Stimulated activated memory B cell treated with anti-CD40 and anti-IgM and Interleukin-4, amounts not matched to agents 10 μg/mL and 1 μg/mL and 100 μg/mL, for 72 hours (primary cell): ENCODE measurements at places on chromosomes 2 and 18.

DNA sequence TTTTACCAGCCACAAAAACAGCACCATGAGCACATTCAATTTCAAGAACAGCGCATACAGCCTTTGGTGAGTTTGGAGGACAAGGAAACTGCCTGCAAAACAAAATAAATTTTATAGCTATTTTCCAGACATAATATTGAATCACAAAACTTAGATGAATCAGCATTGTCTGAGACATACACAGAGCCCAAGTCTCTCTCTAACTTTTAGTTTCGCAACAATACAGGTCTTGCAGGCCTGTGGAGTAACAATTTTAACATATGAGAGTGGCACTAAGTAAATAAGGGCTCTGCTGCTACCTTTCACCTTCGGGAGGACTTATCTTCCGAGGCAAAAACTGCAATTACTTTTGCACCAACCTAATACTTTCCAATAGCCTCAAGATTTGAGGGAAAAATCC, 56.1 kb upstream of the PEX13 start:
- H3K4me1 ChIP-seq: peaks cover 10% of the 10 kb centered on the region
- H3K36me3 ChIP-seq: peaks cover 24% of the 10 kb centered on the region
- no peak overlapping the region for H3K27ac ChIP-seq

DNA sequence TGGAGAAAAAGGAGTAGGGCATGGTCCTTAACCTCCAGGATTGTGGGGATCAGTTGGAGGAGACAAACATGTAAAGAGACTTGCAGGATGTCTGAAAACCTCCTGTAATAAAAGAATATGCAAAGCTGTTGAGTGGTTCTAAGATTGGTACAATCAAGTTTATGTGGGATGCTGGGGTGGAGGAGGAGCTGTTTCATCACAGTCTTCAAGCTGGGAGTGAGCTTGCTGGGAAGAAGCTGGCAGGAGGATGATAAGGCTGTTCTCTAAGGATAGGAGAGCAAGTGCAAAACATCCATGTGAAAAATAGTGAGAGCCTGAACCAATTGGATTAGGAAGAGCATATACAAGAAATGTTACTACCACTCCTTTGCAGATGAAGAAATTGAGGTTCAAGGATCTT, 161.9 kb upstream of the CRIM1 start:
- H3K4me1 ChIP-seq: no peaks in the 10 kb centered on the region
- H3K27ac ChIP-seq: no peak overlapping the region
- no peak for ATAC-seq
- no peaks in the 10 kb centered on the region for H3K27me3 ChIP-seq
- H3K36me3 ChIP-seq: no peaks in the 10 kb centered on the region
- no peak overlapping the region for H3K4me3 ChIP-seq

GRCh38 chr18:3367491-3368091, 82.4 kb upstream of the TGIF1 start:
- peaks cover 9% of the 10 kb centered on the region for H3K27me3 ChIP-seq
- H3K4me3 ChIP-seq: no peak overlapping the region
- no peak for ATAC-seq
- H3K36me3 ChIP-seq: no peaks in the 10 kb centered on the region
- no peak overlapping the region for H3K27ac ChIP-seq

GRCh38 chr2:102258386-102259074, 52.8 kb upstream of the IL1RL1 start:
- H3K36me3 ChIP-seq: no peaks in the 10 kb centered on the region
- ATAC-seq: no peak
- peaks cover 7% of the 10 kb centered on the region for H3K4me1 ChIP-seq
- peaks cover 10% of the 10 kb centered on the region for H3K27me3 ChIP-seq
- no peak overlapping the region for H3K27ac ChIP-seq

- H3K27me3 ChIP-seq: no peaks in the 10 kb centered on the region
- H3K4me3 ChIP-seq: no peak overlapping the region
- H3K36me3 ChIP-seq: peaks cover 7% of the 10 kb centered on the region
- no peaks in the 10 kb centered on the region for H3K4me1 ChIP-seq
- no peak overlapping the region for H3K27ac ChIP-seq
These were observed 16.3 kb upstream of the SLC1A4 start for GRCh38 chr2:64972876-64973275.

GRCh38 chr2:8579485-8580085, 102.3 kb upstream of the ID2 start:
- peaks cover 94% of the 10 kb centered on the region for H3K4me1 ChIP-seq
- no peaks in the 10 kb centered on the region for H3K36me3 ChIP-seq
- ATAC-seq: no peak

DNA sequence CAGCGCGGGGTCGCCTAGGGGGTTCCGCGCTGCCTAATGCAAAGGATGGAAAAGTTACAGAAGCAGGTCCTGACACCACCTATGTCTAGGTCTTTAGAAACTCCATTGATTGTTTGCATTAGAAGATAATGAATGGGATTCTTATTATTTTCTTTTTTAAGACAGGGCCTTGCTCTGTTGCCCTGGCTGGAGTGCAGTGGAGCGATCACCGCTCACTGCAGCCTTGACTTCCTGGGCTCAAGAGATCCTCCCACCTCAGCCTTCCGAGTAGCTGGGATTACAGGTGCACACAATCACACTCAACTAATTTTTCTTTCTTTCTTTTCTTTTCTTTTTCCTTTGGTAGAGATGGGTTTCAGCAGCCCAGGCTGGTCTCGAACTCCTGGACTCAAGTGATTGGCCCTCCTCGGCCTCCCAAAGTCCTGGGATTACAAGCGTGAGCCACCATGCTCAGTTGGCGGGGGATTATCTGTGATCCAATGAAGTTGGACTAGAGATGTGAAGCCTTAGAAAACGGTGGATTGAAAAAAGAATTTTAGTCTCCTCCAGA, 761 bp upstream of the IDH1 start:
- peaks cover 12% of the 10 kb centered on the region for H3K36me3 ChIP-seq
- no peaks in the 10 kb centered on the region for H3K27me3 ChIP-seq
- peaks cover 26% of the 10 kb centered on the region for H3K4me1 ChIP-seq
- H3K27ac ChIP-seq: peak overlapping the region; percentile 63

DNA sequence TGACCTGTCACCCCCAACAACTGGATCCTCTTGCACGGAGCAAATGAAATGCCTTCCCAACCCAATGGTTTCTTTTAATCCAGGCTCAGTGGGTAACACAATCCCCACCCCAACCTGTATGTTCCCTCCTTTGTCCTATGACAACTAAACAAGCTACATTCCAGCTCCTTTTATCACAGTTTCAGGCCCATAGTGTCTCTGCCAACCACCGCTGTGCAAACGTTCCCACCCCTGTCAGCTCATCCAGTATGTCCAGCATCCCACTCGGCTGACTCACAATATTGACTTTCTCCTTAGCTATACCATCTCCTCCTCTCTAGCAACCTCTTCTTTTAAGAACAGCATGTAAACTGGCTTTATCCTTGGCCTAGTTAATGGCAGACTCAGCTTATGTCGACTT, 117.9 kb upstream of the PPP1CB start:
- H3K4me1 ChIP-seq: peaks cover 13% of the 10 kb centered on the region
- H3K27me3 ChIP-seq: no peaks in the 10 kb centered on the region
- no peak for ATAC-seq

GRCh38 chr2:121902616-121903015, 147.2 kb downstream of the TSN start:
- H3K4me1 ChIP-seq: no peaks in the 10 kb centered on the region
- peak overlapping the region; percentile 54 for H3K4me3 ChIP-seq
- ATAC-seq: no peak
- peak overlapping the region; percentile 31 for H3K27ac ChIP-seq
- no peaks in the 10 kb centered on the region for H3K36me3 ChIP-seq

DNA sequence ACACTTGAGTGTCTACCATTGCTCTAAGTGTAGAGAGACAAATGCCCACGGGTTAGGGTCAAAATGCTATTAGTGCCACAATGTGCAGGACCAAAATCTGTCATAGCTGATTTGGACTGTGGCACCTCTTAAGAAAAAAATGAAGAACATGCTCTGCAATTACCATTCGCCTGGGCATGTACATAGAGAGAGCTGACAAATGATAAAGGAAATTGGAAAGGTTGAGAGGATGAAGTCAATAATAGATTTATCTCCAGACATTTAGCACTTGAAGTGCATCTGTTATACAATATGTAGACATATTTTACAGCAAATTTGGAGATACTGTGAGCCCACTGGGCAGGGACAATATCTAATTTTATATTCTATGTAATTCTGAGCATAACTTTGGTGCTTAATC, 804.4 kb downstream of the SATB2 start:
- ATAC-seq: no peak
- H3K4me3 ChIP-seq: no peak overlapping the region
- no peak overlapping the region for H3K27ac ChIP-seq
- no peaks in the 10 kb centered on the region for H3K36me3 ChIP-seq
- no peaks in the 10 kb centered on the region for H3K4me1 ChIP-seq

DNA sequence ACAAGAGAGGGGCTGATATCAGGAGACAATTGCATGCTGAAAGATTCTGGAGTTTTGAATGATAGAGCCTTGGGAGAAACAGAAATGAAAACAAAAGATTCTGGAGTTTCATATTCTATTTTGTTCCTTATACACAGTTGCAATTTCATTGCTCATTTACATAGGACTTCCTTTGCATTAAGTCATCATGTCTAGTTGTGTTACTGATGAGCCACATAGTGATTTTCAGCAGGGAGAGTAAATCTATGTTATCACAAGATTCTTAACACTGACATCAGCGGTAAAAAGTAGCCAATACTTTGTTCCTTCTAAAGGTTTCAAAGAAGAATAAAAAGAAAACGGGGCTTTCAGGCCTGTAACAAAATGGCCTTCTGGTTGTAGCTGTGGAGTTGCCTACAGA, 7.1 kb downstream of the ADAM17 start:
- H3K27me3 ChIP-seq: no peaks in the 10 kb centered on the region
- H3K4me1 ChIP-seq: peaks cover 93% of the 10 kb centered on the region
- H3K4me3 ChIP-seq: peak overlapping the region; percentile 82
- peak; percentile 72 for ATAC-seq
- no peaks in the 10 kb centered on the region for H3K36me3 ChIP-seq

DNA sequence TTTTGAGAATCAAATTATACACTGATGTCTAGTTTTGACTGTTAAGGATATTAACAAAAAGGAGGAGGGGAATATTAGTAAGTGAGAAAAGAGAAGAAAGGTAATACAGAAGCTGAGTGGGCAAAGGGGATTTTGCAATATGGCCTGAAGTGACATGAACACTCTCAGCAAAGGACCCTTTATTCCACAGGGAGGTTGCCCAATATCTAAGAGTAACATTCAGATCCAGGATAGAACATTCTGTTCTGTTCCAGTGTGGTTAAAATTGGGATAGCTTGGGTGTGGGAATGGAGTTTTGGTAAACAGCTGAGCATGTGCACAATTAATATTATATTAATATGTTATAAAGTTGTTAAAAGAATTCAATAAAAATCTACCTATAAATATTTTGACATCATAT, 120.1 kb downstream of the ZNF385B start:
- H3K36me3 ChIP-seq: no peaks in the 10 kb centered on the region
- ATAC-seq: no peak
- no peaks in the 10 kb centered on the region for H3K4me1 ChIP-seq
- peaks cover 18% of the 10 kb centered on the region for H3K27me3 ChIP-seq
- H3K27ac ChIP-seq: no peak overlapping the region
- H3K4me3 ChIP-seq: no peak overlapping the region

- peaks cover 6% of the 10 kb centered on the region for H3K36me3 ChIP-seq
- no peaks in the 10 kb centered on the region for H3K27me3 ChIP-seq
- no peak overlapping the region for H3K4me3 ChIP-seq
- no peak overlapping the region for H3K27ac ChIP-seq
These were observed 570.2 kb upstream of the TNP1 start for GRCh38 chr2:217429981-217430500.

GRCh38 chr2:149622343-149622742, 34.8 kb upstream of the MMADHC start:
- no peak overlapping the region for H3K4me3 ChIP-seq
- H3K4me1 ChIP-seq: peaks cover 6% of the 10 kb centered on the region
- no peaks in the 10 kb centered on the region for H3K36me3 ChIP-seq
- H3K27ac ChIP-seq: no peak overlapping the region
- ATAC-seq: peak; percentile 41
- H3K27me3 ChIP-seq: peaks cover 9% of the 10 kb centered on the region

GRCh38 chr18:35511428-35511827, 13.7 kb upstream of the INO80C start:
- ATAC-seq: peak; percentile 97
- no peaks in the 10 kb centered on the region for H3K27me3 ChIP-seq
- H3K27ac ChIP-seq: peak overlapping the region; percentile 86
- H3K4me3 ChIP-seq: peak overlapping the region; percentile 2
- peaks cover 21% of the 10 kb centered on the region for H3K4me1 ChIP-seq
- H3K36me3 ChIP-seq: peaks cover 5% of the 10 kb centered on the region

DNA sequence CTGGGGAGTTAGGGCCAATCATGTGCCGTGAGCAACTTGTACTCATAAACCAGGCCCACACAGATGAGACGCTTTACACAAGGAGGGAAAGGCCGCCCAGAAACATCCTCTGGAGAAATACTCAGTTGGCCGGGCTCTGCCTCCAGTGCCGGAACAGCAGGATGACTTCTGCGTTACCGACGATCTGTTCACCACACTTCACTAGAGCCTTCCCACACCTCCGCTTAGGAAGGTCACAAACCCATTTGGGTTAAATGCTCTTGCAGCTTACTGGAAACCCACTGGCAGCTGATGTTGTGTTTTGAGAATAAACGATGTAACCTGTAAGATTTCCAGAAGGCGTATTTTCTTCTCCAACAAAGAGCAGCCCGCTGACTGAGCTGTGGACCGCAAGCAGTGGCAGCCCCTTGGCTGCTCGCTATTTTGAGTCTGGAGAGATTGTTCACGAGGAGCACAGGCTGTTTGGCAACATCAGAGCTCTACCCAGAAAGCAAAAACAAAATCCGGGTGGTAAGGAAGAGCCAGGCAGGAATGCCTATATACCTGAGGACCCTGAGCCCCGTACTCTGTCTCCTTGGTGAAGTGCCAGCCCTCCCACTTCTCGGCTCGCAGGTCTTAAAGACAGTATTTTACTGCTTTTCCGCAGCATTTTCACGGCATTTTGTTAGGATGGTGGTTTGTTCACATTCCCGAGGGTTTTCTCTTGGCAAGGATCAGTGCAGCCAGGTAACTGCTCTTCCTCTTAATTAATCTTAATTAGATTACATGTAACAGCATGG, 44.0 kb downstream of the COLEC12 start:
- H3K36me3 ChIP-seq: no peaks in the 10 kb centered on the region
- no peak overlapping the region for H3K4me3 ChIP-seq
- H3K4me1 ChIP-seq: no peaks in the 10 kb centered on the region
- peaks cover 23% of the 10 kb centered on the region for H3K27me3 ChIP-seq
- H3K27ac ChIP-seq: no peak overlapping the region
- no peak for ATAC-seq

DNA sequence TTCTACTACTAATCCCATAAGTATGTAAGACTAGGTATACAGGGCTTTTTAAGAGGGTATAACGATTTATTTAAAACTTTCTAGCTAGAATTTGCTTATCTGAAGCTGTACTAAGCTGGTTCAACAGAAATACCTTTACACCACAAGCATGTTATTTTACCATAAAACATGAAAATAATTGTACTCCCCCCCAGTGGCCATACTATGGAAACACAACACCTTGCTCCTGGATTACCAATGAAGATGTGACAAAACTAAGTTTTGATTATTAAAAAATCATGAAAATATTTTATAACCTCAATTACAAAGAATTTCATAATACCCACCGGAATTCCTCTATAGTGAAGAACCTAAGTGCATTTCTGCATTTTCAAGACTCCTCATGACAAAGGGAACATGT, 27.3 kb downstream of the LPIN2 start:
- no peak overlapping the region for H3K27ac ChIP-seq
- peak; percentile 59 for ATAC-seq
- H3K4me3 ChIP-seq: no peak overlapping the region
